Prostate gland (tissue), 2 donors: ENCODE measurements at places on chromosomes 6 and 20. TPM values are rescaled to one million over a fixed set of nuclear protein-coding genes. Genes with fewer than 3 reads are reported as not detected.

DNA sequence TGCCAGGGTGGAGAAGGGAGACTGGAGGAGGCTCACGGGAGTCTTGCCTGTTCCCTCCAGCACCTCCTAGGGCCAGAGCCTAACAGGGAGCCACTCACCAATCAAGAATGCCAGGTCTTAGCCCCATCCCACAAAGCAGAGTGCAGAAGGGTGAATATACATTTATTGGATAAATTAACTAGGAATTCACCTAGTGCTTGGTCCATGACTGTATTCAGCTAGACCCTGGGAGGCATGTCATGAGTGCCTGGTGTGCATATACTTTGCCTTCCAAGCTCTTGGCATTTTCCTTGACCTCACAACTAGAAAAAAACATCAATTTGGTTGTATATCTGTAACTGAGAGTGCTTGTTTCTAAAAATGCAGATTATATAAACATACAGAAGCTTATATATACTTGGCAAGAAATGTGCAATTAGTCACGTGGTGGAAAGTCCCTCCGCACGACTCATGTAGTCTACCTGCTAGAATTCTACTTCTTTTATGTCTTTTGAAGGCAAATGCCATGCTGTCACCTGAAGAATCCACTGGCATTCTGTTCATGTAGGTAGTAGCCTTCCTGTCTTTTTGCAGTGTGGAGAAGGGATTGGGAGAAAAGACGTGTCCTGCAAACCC lies 991.0 kb downstream of the KIF16B start:
- DNase-seq = no peak

DNA sequence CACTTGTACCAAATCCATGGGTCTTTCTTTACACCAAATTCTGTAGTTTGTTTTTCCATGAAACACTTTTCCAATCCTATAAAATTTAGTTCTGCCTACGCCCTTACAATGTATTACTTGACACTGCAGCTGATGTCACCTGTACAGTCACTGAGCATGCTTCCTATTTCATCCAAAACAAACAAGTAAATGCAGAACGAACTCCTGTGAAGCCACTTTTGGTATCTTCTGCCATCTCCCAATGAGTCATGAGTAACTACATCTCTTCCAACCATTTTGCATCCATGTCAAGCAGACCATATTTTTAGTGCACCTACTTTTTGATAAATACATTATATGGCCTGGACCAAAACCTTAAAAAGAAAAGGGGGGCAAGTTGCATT lies 42.4 kb downstream of the HDDC2 start:
- DNase-seq = no peak

GRCh38 chr20:21175433-21175832 lies 49.6 kb downstream of the KIZ start:
- no peak for DNase-seq

Gene E2F3
- 5.5 TPM for total RNA-seq

Gene PAX1
- total RNA-seq = not detected

GRCh38 chr6:109472132-109472995 lies 10.7 kb downstream of the ZBTB24 start:
- no peak for DNase-seq

DNA sequence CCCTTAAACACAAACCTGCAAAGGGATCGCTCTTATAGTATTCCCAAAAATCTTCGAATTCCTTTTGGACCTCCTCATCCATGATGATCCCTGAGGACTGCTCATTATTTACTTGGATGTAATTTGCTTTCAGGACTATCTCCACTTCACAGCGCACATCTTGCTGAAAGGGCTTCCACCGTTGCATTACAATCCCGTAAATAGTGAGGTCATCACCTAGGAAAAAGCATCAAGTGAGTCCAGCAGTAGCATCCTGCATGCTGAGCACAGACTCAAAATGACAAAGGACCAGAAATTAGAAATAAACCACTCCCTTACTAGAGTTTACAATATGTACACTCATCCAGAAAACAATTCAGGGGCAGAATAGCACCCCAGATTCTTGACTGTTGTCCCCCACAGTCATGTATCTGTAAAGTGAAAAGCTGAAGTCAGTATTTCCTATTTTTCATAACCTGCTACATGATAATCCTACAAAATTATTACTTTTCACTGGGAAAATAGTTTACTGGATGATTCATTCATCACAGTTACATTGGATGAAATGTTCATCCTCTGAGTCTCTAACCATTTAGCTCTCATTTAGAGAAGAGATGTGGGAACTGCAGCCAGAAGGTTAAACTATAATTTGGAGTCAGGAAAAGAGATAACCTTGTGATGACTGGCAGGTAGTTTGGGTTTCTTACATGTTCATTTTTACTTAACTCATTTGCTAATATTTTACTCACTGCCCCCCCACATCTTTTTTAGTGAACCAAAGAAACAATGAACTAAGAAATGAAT lies 17.2 kb downstream of the MCM9 start:
- DNase-seq = no peak

GRCh38 chr6:82374516-82374915 lies 10.9 kb downstream of the TPBG start:
- DNase-seq = no peak

GRCh38 chr6:24403501-24403824 lies 727 bp downstream of the MRS2 start:
- no peak for DNase-seq

DNA sequence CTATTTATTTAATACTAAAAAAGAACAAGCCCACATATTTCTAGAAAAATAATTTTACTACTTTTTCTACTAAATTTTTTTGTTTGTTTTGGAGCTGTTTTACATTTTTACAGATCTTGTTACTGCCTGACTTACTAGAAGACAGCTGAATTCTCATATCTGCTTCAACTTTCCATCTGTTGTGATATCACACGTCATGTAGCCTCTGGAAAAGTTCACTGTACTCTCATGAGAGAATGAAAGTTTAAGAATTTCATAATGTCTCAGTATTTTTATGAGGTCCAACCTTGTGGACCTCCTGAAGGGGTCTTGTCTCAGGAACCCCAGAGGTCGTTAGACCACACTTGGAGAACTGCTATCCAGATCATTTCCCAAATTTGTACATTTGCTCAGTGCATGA lies 81.7 kb upstream of the MTHFD1L start:
- no peak for DNase-seq

GRCh38 chr6:160071805-160072690 lies 49.6 kb upstream of the SLC22A1 start:
- no peak for DNase-seq

DNA sequence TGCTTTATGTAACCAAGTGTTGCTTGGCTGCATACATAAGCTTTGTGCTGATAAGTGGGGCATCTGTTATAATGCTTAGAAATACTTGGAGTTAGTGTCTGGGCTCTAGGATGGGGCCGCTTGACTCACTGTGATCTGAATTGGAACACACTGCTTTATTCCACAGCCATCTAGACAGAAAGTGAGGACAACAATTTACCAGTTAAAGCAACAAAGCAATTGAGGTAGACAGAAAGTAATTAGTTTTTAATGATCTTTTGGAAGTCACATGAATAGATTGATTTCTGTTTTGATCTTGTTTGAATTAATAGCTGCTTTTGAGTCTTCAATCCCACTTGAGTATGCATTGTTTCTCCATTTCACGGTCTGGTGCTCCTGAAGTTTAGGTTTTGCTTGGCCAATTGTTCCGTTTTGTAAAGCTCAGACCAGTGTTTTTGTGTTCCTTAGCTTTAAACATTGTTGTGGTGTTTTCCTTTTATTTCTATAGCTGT lies 157.5 kb downstream of the TRMT11 start:
- DNase-seq = no peak

DNA sequence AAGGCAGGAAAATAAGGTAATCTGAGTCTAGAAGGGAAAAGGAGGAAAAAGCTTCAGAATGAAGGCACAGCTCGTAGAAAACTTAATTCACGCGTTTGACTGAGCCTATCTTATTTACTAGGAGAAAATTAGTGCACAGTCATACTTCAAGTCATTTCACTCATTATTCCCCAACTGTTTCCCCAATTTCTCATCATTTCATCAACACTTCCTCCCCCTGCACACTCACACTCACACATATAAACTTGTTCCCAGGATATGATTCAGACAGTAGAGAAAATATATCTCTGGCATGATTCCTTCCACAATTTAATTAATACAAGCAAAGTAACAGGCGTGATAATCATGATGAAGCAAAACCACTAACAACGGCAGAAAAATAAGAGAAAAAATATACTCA lies 94.5 kb upstream of the F13A1 start:
- no peak for DNase-seq

DNA sequence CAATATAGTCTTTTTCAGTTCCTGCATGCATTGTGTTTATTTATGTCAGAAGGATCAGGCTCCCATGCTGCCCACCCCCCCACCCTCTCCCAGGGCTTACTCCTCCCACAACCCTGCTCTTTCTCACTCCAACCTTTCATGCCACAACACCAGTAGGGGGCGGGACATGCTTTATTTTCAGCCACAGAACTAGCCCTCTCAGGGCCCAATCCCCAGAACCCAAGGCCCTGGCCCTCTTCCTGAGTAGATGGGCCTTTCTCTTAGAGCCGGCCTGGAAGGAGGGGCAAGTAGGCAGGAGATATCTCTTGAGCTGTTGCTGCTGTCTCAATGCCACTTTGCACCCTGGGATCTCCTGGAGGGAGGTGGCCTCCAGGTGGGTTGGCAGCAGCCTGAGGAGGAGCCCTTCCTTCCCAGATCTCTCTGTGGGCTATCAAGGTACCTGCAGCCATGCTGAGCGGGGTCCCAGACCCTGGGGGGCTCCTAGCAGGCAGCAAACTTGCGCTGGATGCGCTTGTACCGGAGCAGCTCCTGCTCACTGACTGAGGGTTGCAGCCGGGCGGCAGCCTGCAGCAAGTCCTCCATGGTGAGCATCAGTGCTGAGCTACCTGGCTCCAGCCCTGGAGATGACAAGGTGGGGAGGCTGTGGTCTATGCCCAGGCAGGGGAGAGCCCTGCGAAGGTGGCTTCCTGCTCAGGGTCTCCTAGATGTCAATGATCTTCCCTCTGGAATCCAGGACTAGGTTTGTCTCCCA lies 3.5 kb downstream of the GNMT start:
- no peak for DNase-seq

- no peak for DNase-seq
These were observed 473.9 kb downstream of the COL12A1 start for GRCh38 chr6:74731931-74732330.

GRCh38 chr20:62501801-62502495 lies 26.2 kb upstream of the GATA5 start:
- no peak for DNase-seq

DNA sequence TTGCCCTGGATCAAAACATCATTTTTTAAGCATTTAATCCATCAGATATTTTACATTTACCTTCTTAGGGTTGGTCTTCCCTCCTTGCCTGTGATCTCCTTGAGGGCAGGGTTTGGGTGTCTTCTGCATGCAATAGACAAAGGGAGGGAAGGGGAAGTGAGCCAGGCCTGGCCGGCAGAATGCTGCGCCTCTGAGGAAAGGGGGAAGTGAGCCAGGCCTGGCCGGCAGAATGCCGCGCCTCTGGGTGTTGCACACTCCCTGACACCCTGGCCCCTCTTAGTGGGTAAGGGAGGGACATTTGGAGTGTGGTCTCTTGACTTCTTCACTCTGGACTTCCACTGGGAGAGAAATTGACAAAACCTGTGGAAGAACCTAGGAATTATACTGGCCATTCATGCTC lies 12.4 kb downstream of the PSMF1 start:
- no peak for DNase-seq

GRCh38 chr20:36153204-36153603 lies 1.3 kb upstream of the EPB41L1 start:
- no peak for DNase-seq

- DNase-seq = no peak
These were observed 37.1 kb downstream of the QRSL1 start for GRCh38 chr6:106666282-106667021.

GRCh38 chr6:142420802-142421201 lies 119.0 kb downstream of the ADGRG6 start:
- no peak for DNase-seq

DNA sequence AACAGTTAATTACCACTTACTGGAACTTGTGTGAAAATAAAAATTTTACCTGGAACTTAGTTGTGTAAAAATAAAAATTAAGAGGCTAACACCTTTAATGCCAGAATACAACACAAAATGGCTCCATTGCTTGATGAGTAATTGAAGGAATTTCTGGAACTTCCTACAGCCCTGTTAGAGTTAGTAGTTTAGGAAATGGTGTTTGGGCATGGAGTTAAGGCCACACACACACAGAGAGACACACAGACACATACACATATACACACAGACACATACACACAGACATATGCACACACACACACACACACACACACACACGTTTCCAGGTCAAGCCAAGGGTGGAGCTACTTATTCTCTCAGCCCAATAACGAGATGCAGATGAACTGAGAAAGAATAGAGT lies 20.6 kb upstream of the CST3 start:
- DNase-seq = no peak

GRCh38 chr6:123747515-123747914 lies 56.1 kb upstream of the NKAIN2 start:
- DNase-seq = no peak

DNA sequence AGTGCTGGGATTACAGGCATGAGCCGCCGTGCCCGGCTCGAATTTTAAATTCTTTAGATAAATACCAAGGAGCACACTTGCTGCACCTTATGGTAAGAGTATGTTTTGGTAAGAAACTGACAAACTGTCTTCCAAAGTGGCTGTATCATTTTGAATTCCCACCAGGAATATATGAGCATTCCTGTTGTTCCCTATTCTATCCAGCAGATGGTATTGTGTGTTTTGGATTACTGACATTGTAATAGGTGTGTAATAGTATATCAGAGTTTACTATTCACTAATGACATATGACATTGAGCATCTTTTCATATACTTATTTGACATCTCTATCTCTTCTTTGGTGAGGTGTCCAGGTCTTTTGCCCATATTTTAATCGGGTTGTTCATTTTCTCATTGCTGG lies 40.5 kb downstream of the TGM6 start:
- DNase-seq = no peak

DNA sequence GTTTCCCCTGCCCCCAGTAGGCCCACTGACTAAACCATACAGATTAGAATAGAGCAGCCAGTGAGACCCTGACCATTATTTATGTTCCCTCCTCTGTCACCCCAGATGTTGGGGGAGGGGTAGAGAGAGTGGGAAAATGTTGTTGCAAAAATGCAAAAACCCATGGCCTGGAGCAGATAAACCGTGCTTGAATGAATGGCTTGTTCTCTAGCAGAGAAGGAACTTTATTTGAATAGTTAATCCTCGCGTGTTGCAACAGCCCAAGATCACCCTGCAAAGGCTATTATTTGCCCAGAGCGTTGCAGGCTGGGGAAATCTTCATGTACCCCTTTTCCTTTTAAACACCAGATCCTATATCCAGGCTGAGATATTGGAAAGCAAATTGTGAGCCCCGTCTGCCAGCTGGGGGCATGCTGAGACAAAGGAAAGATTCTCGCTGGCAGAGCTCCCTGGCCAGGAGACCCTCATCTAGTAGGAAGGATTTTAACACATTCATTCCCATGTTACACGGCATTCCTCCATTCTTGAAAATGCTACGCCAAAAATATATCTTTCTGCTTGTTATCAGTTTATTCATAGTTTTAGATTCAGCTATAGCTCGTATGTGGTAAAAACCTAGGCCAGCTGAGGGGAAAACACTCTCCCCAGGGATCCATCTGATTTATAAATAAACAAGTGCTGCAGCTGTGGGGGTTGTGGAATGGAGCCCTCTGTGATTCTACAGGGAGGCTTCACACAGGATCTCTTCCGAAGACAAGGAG lies 53.0 kb downstream of the LINC00237 start:
- DNase-seq = no peak
